Stimulated activated naive B cell treated with anti-CD40 and anti-IgM and Interleukin-4, amounts not matched to agents 10 μg/mL and 1 μg/mL and 100 μg/mL, for 72 hours (primary cell): ENCODE measurements at places on chromosomes 4 and X.
A peak's percentile ranks its signal among the peaks of the same experiment; 100 is the strongest.

DNA sequence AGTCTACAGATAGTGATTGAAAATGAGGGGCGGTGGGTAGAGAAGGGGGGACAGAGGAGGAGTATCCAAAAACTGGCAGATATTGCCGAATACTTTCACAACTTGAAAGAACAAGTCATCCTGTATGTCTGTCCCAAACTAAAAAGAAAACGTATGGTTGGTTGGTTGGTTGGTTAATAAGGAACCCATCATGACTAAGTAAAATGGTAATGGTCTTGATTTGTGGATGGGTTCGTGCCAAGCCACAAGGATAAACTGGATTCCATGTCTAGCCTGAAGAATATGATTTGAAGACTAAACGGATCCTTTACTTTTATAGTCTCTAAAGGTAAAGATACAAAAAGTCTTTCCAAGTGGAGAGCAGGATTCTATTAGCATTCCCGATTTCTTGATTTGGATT lies 208.4 kb downstream of the DCLK2 start:
- DNase-seq: no peak

- DNase-seq: no peak
Measured at GRCh38 chrX:14352511-14352910, 176.8 kb upstream of the GLRA2 start.

DNA sequence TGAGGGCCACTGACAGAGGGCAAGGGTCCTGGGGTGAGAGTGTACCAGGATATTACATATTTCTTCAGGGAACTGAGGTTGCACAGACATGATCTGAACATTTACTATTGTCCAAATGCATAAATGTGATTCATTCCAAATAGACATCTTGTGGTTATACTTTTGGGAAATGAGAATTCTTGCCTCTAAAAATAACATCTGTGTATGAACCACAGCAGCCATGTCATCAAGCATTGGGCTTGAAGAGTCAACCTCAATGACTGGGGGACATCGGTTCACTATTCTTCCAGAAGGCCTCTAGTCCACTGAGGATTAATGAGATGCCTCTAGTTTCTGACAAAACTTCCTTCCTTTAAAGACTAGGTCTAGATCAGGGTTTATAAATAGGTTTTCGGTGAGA lies 193.1 kb upstream of the GPC4 start:
- DNase-seq: no peak

DNA sequence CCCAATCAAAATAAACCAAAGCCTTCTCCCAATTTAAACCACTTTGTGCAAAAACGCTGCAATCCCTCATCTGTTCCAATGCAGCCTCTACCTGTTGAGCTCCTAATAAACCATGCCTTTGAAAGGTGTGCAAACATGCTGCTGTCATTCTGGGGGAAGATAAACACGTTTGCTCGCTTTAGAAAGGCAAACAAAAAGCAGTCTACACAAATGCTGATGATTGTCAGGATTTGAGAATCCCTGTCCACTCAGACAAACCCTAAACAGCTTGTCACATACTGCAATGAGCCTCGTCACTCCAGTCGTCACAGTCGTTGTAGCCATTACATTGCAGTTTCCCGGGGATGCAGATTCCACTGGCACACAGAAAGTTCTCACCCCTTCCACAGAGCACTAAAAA lies 145.2 kb downstream of the CORIN start:
- no peak for DNase-seq

DNA sequence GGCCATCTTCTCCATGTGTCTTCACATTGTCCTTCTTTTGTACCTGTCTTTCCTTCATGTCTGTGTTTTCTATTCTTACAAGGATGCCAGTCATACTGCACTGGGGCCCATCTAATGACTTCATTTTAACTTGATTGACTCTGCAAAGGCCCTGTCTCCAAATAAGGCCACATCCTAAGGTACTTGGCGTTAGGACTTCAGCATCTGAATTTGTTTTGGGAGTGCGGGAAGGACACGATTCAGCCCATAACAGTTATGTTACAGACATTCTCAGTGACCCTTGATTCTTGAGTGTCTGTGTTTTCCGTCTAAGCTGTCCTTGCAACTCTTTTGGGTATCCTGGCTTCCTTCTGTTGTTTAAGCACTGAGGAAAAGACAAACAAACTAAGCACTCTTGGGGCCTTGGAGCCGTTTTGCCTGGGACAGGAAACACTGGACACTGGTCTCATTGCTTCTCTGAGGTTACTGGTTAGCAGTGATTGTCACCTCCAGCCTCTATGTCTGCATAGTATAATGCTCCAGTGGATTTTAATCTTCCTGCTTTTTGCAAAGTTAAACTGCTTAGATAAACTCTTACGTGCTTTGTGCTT lies 80.7 kb downstream of the SNX25 start:
- no peak for DNase-seq

DNA sequence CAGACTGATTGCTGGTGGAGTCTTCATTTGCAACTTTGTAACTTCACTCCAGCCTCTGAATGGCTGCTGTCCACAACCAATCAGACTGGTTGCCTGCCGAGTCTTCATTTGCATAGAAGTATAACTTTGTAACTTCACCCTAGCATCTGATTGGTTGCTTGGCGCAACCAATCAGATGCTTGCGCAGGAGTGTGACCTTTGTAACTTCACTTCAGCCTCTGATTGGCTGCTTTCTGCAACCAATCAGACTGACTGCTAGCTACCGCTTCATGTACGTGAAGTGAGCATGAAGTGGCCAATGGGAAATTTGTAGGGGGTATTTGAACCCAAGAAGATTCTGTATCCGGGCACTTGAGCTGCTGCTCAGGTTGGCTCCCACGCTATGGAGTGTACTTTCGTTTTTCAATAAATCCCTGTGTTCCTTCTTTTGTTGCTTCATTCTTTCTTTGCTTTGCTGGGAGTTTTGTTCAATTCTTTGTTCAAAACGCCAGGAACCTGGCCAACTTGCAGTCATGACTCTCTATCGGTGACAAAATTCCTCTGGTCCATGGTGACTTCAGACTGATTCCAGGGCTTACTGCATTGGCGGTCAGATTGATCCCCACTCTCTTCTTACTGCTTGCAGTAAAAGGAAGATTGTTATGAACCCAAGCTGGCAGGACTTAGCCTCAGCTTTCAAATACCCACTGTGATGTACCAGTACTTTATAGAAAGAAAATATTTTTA lies 46.4 kb upstream of the FGG start:
- DNase-seq: no peak

GRCh38 chrX:22165732-22166457 lies 106.8 kb upstream of the CBLL2 start:
- no peak for DNase-seq

GRCh38 chrX:9958183-9958582 lies 9.0 kb upstream of the CLDN34 start:
- DNase-seq: no peak

GRCh38 chrX:150692831-150693724 lies at the start of gene MTMR1:
Gene MTMR1, plus strand, starts transcription at chrX:150693396. Its CDS starts 135 bp downstream, at chrX:150693531.
- peak; percentile 33 for DNase-seq

DNA sequence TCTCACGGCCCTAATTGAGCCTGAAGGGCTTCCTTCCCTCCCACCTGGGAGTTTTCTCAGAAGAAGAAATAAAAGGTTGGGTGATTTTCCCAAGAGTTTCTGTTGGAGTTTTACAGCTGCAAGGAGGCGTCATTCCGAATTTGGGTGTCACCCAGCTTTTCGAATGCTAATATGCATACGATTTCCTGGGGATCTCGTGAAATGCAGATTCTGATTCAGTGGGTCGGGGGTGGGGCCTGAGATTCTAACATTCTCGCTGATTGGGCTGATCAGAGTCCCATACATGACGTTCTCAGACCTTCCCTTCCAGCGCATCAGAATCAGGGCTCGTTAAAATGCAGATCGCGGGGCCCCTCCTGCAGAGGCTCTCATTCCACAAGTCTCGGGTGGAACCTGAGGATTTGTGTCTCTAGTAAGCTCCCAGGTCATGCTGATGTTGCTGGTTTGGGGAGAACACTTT lies 125.8 kb upstream of the STX18 start:
- DNase-seq: no peak

DNA sequence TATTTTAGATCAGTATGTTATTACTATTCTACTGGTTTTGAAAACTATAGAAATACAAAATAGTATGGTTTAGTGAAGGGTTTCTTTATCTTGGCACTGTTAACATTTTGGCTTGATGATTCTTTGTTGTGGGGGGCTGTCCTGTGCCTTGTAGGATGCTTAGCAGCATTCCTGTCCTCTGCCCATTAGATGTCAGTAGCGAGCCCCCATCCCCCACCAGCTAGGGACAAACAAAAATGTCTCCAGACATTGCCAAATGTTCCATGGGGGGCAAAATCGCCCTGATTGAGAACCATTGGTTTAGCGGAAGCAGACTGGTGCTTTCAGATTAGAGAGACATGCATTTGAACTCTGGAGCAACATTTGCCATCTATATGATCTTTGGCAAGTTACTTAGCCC lies 23.3 kb downstream of the SPARCL1 start:
- no peak for DNase-seq

- no peak for DNase-seq
Measured at GRCh38 chr4:164931551-164932324, 45.7 kb downstream of the TRIM61 start.

- no peak for DNase-seq
Measured at GRCh38 chr4:48122756-48123155, 11.3 kb downstream of the TXK start.

- no peak for DNase-seq
Measured at GRCh38 chr4:92359491-92359890, 55.7 kb downstream of the GRID2 start.

DNA sequence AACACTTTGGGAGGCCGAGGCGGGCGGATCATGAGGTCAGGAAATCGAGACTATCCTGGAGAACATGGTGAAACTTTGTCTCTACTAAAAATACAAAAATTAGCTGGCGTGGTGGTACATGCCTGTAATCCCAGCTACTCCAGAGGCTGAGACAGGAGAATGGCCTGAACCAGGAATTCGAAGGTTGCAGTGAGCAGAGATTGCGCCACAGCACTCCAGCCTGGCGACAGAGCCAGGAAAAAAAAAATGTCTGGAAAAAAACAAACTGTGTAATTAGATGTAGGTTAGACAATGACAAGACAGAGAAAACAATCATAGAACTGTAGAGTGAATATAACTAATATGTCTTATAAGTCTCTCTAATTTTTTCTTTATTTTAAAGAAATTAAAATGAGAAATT lies 1002.5 kb upstream of the LCORL start:
- DNase-seq: no peak

DNA sequence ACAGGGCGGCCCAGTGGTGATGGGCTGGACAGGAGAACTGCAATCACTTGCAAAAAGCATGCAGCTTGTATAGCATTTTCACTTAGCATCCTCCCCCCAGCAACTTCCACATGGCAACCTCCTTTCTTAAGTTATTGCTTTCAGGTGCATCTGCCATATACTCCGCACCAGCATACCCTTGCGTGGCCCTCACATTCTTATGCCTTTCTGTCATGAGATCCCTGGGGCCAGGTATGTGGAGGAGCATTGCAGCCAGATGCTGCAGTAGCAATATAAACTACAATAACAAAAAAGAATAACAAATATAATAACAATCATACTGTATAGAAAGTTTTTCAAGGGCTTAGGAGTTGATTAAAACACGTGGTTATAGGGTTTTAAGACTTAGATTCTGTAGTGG lies 26.3 kb upstream of the NUDT6 start:
- DNase-seq: no peak
